Bronchial epithelial cell (primary cell): ENCODE measurements at places on chromosomes 2 and 18. TPM values are rescaled to one million over a fixed set of nuclear protein-coding genes. Genes with fewer than 3 reads are reported as not detected.
A peak's percentile ranks its signal among the peaks of the same experiment; 100 is the strongest.

Gene CDH19
- total RNA-seq = under 0.01 and 0.26 TPM in 2 replicates

Gene DYNAP
- not detected in 2 replicates for total RNA-seq

DNA sequence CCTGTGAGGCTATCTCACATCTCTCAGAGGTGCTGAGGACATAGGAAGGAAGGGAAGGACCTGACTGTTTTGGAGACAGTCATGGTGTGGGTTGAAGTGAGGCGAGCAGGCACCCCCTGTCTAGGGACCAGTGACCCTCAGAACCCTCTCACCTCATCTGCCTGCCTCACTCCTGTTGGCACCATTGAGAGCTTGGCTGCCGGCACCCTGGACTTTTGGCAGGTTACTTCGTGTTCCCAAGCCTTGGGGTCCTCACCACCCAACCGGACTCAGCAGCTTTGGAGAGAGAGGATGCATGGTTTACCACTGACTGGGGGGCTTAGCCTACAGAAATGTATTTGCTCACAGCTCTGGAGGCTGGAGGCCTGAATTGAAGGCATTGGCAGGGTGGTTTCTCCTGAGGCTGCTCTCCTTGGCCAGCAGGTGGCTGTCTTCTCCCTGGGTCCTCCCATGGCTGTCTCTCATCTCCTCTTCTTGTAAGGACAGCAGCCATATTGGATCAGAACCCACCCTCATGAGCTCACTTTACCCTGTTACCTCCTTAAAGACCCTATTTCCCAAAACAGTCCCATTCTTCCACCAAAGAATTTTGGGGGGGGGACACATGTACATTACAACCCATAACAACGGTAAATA, 142.0 kb downstream of the TSN start:
- peak; percentile 7 for DNase-seq

DNA sequence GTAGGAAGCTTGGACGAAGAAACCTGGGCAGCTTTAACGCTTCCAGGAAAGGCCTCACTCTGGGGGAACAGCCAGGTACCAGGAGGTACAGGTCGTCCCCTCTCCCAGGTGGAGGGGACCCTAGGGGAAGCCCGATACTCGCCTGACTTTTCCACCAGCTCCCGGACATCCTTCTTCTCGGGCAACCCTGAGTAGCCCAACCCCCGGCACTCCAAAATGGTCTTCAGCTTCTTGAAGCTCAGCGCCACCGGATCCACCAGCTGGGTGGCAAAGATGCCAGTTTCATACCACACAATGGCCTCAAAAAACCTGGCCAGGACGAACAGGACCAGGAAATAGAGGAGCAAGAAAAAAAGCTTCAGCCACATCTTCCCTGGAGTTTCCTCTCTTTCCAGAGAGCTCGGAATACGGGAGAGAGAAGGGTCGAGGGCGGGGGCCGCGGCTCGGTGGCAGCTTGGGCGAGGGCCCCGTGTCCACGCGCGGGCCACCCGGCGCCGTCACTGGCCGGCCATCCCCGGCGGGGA, 1.1 kb downstream of the RNF103 start:
- peak; percentile 32 for DNase-seq

- DNase-seq = no peak
Measured at GRCh38 chr2:157876786-157877138, 632 bp upstream of the ACVR1 start.

DNA sequence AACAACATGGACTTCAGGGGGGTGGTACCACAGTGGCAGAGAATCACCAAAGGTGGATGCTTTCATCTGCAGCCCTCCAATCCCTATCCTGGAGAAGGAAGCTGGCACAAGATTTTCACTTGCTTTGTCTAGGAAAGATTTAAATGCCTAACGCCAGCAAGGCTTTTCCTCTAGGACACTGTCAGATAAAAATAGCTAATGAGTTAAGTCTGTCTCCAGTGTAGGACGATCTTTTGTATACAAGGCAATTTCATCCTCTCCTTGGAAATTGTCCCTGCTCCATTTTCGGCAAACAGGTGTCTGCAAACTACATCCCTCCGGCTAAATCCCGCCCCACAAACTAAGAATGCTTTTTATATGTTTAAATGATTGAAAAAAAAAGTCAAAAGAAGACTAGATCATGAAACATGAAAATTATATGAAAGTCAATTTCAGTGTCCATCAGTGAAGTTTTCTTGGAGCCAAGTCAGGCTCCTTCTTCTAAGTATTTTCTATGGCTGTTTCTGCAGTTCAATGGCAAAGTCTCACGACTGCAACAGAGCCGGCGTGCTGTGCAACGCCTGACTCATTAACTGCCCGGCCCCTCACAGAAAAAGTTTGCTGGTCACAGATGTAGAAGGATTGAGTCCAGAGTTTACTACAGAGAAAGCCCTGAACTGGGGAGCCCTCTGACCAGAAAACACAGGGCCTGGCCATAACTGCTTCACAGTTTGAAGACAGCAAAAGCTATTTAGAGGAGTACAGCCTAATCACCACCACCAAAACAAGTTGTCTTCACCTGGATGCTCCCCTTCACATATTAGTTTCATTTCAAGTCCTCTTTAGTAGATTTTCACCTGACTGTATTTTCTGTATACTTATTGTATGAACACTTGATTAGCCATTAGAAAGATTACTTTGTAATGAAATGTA, 52.3 kb downstream of the PIEZO2 start:
- no peak for DNase-seq
